NCI-H510A (cell line): ENCODE measurements at places on chromosomes 5 and 9.
A peak's percentile ranks its signal among the peaks of the same experiment; 100 is the strongest.

- DNase-seq, result no peak
These were observed 53.2 kb downstream of the FAM114A2 start for GRCh38 chr5:153985498-153985897.

GRCh38 chr5:59786334-59786805, 107.2 kb downstream of the PDE4D start:
- DNase-seq, result no peak

DNA sequence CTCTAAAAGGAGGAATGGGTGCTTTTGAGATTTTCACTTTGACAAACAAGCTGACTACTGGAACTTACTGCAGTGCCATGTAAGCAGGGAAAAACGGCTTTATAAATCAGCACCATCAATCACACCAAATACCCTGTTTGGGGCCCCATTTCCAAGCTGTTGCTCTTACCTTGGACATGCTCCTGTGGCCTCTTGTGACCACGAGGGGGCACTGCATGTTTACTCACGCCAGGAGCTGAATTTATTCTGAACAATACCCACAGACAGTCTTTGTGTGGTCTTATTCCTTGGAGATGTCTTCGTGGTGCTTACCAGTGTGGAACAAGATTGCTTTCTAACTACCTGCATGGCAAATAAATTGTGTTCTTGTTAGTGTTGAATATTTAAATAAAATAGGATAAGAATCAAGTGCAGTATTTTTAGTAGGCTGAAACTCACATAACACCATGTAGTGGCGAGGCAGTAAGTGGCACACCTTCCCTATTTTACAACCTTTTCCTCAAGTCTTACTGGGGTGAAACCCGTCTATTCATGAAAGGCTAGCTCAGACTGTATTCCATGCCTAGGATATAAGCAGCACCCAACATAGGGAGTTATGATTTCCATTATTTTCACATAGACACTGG, 155.5 kb upstream of the NMUR2 start:
- peak; percentile 6 for DNase-seq

- no peak for DNase-seq
These were observed 8.2 kb downstream of the UNC5A start for GRCh38 chr5:176818391-176819098.

DNA sequence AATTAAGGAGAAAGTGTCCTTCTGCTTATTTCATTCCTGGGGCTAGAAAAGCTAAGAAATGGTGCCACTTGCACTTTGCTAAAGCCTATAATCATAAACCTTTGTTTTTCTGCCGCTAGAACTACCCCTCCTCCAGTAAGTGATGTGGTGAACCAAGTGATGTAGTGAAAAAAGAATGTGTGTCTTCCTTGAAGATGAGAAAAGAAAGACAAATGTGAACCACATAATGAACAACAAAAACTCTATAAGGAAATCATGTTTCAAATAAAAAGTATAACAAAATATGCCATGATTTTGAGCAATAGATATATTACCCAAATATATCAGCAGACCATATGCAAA, 179.0 kb upstream of the SGCD start:
- DNase-seq, result no peak
